ENCODE measurements at places on chromosomes 12 and 14.

GRCh38 chr14:53310412-53310811 is 157.3 kb upstream of the DDHD1 start:
- no peak for DNase-seq

GRCh38 chr14:31312934-31313333 is 105.3 kb upstream of the HECTD1 start:
- DNase-seq, result no peak

- DNase-seq, result no peak
Observed at GRCh38 chr14:101184104-101184455, 280.6 kb upstream of the RTL1 start.

DNA sequence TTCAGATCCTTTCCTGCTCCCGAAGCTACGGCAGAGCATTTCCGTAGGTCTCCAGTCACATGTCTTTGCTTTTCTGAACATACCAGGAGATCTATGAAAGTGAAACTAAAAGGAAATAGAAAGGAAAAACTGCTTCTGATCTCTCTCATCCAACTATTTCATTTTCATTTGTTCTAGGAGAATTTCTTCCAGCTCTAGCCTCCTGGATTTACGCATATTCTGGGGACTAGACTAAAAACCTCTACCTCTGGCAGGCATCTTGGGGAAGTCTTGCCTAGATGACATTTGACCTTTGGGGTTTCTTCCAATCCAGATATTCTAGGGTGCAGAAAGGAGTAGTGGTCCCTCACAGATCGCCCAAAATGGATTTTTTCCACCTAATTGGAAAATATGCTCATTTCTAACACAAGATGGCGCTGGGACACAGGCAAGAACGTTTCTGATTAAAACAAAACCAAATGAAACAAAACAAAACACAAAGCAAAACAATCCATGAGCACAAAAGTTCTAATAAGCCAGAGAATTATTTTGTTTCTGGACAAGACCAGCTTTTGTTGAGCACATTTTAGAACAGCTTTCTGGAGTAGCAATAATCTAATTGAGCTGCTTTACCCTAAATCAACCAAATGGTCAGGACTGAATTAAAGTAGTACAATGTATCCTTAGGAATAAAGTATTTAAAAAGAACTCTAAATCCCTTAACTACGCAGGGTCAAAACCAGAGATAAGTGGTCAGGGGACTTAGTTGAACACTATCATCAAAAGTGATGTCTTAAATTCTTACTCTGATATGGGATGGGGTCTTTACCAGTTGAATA is 12.3 kb upstream of the PARP11 start:
- DNase-seq, result no peak

- no peak for DNase-seq
Observed at GRCh38 chr12:109600481-109600880, 26.9 kb downstream of the MVK start.

GRCh38 chr12:57063991-57064685 is 14.2 kb upstream of the MYO1A start:
- no peak for DNase-seq

DNA sequence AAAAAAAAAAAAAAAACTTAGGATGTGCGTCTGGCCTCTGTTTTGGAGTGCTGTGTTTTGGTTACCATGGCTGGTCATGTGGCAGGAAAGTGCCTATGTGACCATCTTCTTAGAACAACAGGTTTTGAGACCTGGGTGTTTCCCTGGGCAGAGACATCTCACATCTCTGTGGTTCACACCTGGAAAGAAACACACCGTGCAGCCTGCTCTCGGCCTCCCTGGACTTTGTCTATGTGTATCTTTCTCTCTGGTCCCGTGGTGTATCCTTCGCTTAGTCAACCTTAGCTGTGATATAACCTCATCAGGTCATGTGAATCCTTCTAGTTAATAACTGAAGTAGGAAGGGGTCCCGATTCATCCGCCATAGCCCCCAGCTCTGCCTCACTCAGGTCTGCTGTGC is 22.6 kb downstream of the ACADS start:
- no peak for DNase-seq

DNA sequence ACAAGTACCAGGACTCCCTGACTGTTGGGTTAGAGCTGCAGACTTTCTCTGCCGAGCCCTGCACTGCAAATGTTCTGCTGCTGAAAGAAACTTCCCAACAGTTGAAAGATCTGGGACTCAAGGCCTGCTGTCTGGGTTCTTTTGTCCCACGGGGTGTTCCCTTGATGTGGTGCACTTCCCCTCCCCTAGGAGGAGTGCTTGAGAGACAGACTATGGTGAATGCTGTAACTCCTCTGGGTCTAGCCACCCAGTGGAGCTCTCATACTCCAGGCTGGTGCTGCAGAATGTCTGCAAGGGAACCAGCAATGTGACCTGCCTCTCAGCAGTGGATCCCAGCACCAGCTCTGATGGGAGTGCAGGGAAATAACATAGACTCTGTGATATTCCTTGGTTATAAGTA is 129.2 kb upstream of the SLCO1B1 start:
- no peak for DNase-seq

DNA sequence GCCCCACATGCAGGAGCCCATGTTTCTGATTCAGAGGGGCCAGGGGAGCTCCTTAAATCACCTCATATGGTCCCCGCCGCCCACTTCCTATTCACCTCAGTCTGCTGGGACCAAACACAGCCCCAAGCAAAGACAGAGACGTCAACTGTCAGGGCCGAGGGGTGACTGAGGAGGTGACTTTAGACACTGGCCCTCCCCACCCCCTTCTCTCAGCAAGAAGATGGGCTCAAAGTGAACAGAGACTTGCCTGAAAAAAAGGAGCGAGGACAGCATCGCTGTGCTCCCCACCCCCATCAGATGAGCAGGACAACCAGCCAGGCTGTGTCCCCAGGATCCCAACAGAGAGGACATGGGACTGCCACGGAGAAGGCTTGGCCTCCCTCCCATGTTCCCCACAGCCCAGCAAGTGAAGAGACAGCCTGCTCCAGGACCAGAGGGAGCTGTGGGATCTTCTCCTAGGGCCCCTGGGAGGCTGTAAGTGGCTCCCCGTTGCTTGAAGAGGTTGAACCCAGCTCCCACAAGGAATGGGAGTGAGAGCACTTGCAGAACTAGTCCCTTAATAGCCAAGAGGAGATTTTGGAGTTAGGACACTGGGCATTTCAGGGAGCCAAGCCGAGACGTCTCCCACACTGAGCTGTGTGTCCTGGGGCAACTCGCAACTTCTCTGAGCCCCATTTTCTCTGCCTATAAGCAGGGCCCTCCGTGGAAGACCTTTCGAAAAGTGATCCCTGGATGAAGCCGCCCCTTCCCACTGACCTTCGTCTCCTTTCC is 1.3 kb upstream of the KRT79 start:
- DNase-seq, result no peak

GRCh38 chr12:58621126-58621525 is 299.2 kb downstream of the LRIG3 start:
- DNase-seq, result no peak

DNA sequence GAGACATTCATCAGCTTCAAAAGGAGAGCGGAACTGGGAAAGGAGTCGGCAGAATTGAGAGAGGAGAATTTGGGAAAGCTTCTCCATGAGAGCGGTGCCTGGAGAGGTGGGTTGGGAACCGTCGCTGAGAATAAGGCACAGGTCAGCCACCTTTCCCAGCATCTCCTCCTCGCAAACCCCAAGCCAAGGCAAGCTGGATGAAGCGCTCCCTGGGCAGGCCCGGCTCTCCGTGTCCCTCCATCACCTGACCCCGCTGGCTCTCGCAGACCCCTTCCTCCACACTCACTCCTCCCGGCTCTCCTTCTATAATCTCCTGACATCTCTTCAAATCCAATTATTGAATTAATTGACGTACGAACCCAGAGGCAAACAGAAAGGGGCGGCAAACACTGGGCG is 18.9 kb upstream of the ATP5MC2 start:
- no peak for DNase-seq

DNA sequence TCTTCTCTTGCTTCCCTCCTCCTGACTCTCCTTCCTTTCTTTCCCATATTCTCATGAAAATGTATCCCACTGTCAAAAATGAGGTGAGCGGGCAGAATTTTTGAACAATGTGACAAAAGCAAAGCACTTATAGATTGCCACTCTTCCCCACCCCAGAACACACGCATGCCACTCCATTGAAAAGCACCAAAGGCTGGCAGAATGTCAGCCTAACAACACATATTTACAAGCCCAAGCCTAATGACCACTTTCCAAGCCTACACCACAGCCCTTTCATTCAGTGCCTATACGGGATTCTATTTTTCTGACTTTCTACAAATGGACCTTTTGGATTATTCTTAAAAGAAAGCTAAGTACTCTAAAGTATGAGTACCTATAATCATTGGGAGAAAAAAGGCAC is 62.9 kb upstream of the METAP2 start:
- DNase-seq, result no peak

GRCh38 chr12:64160711-64161060 is 61.4 kb downstream of the KICS2 start:
- DNase-seq, result no peak

GRCh38 chr12:49375406-49375805 is 8.1 kb downstream of the SPATS2 start:
- no peak for DNase-seq

DNA sequence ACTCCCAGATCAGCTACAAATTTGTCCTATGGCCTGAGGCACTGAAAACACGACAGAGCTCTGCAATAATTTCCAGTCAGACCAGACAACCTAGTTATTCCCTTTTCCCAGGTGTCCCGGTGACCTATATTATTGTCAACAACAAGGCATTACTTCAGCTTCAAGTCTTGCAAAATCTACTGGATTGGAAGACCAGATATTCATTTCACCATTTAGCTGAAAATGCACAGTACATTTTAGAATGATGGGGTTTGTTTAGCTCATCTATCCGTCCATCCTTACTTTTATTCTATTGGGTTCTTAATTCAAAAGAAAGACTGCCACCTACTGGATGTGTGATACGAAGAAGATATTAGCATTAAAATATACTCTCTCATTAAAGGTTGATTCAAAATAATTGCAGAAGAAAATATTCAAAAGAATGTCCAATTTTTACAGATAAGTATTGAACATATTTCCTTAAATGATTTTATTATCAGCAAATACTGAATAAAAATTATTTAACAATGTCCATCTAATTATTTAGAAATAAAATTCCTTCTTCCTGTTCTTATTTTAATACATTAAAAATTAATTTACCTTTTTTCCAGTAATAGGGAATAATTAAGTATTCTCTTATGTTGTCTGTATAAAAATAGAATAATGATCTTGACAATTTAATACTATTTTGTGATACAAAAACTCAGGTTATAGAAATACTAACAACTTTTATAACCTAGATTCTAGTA is 244.9 kb upstream of the LRIG3 start:
- DNase-seq, result no peak

DNA sequence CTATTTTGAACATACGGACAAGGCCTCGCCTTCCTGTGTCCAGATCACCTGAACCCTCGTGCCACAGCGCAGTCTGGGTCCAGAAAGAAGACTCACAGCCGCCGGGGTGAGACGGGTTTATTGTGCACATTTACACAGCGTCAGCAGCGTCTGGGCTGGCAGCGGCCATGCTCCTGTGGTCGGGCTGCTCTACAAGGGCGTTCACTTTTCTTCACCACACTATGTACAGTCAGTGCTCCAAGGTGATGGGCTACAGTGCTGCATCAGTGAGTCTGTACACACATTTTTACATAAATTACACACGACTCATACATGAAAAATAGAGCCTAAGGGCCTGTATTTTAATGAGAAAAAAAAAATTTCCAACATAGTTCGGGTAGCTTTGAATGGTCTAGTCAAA is 18.0 kb downstream of the ZFYVE21 start:
- no peak for DNase-seq

- no peak for DNase-seq
Observed at GRCh38 chr14:91484186-91484585, 25.9 kb downstream of the PPP4R3A start.

- DNase-seq, result no peak
Observed at GRCh38 chr12:12265571-12266388, 1.1 kb downstream of the LRP6 start.

DNA sequence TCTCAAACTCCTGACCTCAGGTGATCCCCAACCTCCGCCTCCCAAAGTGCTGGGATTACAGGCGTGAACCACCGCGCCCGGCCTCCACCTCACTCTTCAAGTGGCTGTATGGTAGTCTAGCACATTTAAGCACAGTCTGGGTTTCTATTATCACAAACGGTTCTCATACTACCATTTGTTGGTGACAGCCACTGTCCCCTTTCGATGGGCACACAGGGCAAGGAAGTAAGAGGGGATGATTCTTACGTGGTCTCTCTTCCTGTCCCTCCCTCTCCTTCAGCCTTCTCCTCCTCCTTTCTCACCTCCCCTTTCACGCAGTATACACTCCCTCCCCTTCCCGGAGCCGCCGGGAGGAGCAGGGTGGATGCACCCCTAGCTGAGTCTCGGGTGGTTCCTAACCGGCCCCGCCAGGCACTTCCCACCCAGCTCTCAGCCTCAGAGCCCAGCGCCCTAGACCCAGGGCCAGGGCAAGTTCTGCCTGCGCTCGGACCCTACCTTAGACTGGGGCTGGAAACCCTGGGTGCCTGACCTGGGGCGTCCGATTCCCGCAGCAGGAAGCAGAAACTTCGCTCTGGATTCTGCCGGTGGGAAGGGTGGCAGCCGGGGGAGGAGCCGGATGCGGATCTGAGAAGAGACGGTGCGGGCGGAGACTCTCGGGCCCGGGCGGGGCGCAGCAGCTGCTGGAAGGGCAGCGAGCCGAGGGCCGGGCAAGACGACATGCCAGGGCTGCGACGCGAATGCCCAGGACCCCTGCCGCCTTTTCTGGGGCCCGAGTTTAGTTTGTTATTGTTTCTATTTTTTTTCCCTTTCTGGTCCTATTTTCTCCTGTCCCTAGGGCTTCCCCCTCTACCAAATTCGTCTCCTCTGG is at the start of gene TEP1:
TSS of gene TEP1 (minus strand) at position 626 of the 868 bp plus-strand sequence. CDS start 5,062 bp downstream, outside the sequence.
- DNase-seq, result no peak

- no peak for DNase-seq
Observed at GRCh38 chr14:82046512-82047226, 513.0 kb upstream of the SEL1L start.

GRCh38 chr14:58747181-58747580 is 109.4 kb downstream of the DACT1 start:
- DNase-seq, result peak; percentile 72

DNA sequence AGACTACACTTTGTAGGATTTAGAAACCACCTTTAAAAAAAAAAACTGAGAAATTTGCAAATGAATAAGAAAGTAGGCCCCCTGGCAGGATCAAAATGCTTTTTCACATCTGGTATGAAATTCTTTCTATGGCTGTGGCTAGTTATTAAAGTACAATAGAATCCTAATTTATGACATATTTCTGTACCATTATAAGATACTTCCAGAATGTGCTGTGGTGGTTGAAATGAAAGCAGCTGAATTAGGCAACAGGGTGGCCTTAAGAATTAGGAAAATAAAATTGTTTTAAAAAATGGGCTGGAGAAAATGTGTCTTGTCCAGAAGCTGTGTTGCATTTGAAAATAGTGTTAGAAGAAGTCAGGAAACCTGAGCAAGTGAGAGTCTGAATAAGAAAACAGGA is 85.9 kb upstream of the PDE3A start:
- no peak for DNase-seq

DNA sequence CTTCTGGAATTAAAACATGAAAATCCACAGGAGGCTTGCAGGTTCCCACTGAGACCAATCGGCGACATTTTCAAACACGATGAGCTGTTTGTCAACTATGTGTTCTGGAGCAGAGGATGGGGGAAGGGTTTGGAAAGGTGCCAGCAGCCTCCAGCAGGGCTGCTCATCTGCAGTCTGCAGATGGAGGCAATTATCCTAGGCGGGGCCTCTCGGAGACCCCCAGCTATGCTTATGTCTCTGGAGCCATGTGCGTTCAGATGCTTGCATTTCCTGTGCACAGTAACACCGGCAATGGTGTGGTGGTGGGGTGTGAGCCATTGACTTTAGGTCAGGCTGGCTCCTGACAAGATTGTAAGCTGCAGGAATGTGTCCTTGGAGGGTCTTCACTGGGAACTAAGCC is 51.7 kb downstream of the RPH3A start:
- DNase-seq, result no peak
